Activated CD4-positive, CD25-positive, alpha-beta regulatory T cell (primary cell): ENCODE measurements at places on chromosomes 11 and 22.

- no peak for DNase-seq
These were observed 105.4 kb upstream of the CSNK2A3 start for GRCh38 chr11:11458485-11458884.

DNA sequence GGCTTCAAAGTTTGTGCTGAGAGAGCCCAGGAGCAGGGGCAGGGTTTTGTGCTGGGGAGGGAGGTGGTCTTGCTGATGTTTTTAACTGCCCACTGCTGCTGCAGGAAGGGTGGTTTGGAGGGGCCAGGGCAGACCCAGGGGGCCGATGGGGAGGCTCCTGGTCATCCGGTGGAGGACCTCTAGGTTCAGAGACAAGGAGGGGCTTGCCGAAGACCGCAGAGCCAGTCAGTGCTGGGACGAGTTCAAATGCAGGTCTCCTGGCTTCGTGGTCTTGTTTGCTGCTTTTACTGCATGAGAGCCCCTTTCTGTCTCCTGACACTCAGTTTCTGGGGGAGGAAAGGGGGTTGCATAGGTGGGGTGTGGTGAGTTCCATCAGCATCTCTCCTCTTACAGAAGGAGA is 26.0 kb downstream of the CACNA1I start:
- no peak for DNase-seq

GRCh38 chr11:77126861-77127234 is 1.2 kb upstream of the MYO7A start:
- DNase-seq: no peak

DNA sequence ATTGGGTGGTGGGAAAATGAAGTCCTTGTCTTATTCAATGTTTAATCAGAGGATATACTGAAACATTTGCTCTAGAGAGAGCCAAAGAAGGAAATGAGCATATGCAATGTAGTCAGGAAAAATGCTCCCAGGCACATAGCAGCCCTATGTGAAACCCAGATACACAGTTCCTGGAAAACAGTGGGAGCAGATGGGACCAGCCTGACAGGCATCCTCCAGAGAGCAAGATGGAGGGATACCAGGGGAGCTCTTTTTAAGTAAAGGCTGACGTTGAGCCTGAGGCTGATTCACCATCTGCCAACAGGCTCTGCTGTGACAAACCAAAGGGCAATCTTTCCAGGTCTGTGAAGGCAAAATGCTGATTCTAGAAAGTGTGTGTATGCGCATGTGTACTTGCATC is 559.4 kb upstream of the KIRREL3 start:
- DNase-seq: no peak

DNA sequence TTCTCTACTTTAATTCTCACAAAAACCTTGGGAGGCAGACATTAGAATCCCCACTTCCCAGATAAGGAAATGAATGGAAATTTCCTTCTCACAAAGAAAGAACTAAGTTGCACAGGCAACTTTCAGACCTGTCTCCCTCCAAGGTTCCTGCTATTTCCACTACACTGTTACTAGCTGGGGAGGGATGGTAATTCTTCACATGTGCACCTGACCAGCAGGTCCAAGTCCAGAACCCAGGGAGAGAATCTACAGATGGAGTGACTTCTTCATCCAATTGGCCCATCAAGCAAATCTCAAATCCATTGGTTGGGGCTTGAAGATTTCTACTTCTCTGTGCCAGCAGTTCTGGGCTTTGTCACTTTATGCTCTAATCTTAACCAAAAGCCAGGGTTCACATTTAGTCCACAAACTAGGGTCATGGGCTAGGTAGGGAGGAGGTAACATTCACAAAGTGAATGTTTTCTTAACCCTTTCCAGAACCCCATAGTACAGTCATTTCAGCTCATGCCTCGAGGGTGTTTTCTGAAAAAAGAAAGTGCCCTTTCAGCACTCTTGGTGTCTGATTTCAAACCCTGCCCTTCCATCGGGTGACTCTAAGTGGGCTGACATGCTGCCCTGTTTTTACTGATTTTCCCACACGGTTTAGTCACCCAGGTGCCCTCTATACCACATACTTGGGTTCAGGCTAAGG is 2.7 kb downstream of the POU2AF1 start:
- DNase-seq: no peak

GRCh38 chr11:16468735-16469453 is 112.5 kb upstream of the SOX6 start:
- DNase-seq: no peak

DNA sequence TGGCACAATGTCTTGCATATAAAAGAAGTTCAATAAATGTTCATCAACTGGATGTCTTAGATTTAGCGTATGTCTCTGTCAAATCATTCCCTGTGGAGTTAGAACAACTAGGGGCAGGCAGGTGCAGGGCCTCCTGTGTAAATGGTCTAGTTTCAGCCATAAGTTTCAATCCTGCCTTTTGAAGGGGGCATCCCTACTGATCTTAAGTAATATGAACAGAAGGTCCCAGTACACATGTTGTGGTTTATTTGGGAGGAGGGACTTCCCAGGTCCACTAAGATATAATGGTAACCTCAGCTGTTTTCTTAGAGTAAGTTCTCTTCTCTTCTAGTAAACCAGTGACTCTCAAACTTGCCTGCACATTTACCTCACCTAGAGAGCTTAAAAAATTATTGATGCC is 19.8 kb downstream of the TTC12 start:
- DNase-seq: no peak

GRCh38 chr11:14075118-14076078 is 112.9 kb downstream of the SPON1 start:
- DNase-seq: peak; percentile 9

DNA sequence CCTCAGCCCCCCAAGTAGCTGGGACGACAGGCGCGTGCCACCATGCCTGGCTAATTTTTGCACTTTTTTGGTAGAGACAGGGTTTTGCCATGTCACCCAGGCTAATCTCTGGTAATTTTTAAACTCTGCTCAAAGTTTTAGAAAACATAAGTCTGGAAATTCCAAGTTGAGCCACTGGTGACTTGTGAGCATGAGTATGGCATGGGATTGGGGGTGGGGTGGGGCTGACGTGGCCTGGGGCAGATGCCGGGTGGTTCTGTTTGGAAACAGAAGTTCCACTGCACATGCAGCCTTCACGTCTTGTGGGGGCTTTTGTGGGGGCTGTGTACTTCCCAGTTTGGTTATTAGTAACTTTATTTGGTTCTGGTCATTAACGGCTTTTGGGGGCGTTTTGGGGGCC is 67.3 kb downstream of the PTPRJ start:
- no peak for DNase-seq

- DNase-seq: no peak
These were observed 141.7 kb downstream of the FAM76B start for GRCh38 chr11:95647871-95648270.

DNA sequence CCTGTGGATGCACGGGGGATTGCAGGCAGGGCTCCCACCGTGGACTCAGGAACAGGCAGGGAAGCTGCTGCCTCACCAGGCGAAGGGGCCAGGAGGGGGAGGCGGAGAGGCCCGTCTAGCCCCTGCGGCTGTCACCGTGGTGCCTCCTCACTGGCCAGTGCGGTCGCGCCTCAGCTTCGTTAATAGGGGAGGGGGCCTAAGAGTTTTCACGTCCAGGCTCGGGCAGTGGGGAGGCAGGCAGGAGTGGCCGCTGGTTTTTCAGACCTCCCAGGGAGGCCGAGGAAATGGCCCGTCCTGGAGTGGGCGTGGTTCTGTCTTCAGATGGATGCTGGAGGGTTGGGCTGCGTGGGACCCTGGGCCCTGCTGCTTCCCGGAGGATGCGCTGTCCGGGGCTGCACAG is 91.1 kb upstream of the B3GAT1 start:
- DNase-seq: no peak
